ENCODE measurements at places on chromosomes 13 and 19. TPM values are rescaled to one million over a fixed set of nuclear protein-coding genes. Genes with fewer than 3 reads are reported as not detected.

SIGLECL1 gene
- total RNA-seq = not detected

CGB1 gene
- not detected for total RNA-seq

PRTN3 gene
- total RNA-seq = not detected

CD70 gene
- total RNA-seq = 32.7 TPM

ELAVL1 gene
- 90.8 TPM for total RNA-seq

LMTK3 gene
- not detected for total RNA-seq

DPF1 gene
- total RNA-seq = 6.9 TPM

FXYD7 gene
- total RNA-seq = not detected

CRTC1 gene
- 2.4 TPM for total RNA-seq

Measured in MG63 (cell line).